ENCODE measurements at places on chromosomes 2 and 18.

GRCh38 chr2:172556284-172557033 is 569 bp downstream of the PDK1 start:
- DNase-seq, result peak; percentile 58

DNA sequence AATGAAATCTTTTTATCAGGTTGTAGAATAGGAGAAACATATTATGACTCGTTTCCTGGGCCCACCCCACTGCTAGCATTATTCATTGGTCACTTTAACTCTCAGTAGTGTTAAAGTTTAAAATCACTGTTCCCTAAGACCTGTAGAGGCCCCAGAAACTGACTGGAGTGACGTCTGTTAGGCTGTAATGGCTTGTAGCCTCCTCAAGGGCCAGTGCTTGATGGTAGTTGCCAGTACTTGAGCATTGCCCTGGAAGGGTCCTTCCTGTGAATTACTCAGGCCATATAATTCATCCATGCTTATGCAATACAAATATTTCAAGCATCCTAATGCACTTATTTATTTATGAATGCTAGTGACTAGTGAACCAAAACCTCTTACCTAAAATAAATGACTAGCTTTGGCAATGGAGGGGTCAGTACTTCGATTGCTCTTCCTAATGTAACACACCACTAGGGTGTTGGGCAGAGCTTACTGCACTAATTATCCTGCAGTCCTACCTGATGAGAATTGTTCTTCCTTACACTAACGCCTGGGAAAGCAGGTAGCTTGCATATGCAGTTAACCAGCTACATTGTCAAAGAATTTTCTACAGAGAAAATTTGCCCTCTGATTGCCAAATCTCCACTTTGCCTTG is 31.2 kb downstream of the ARHGAP25 start:
- DNase-seq, result no peak

- DNase-seq, result no peak
Measured at GRCh38 chr2:200733713-200734198, 78.0 kb upstream of the BZW1 start.

GRCh38 chr18:43514747-43515146 is 237.5 kb upstream of the SYT4 start:
- no peak for DNase-seq

DNA sequence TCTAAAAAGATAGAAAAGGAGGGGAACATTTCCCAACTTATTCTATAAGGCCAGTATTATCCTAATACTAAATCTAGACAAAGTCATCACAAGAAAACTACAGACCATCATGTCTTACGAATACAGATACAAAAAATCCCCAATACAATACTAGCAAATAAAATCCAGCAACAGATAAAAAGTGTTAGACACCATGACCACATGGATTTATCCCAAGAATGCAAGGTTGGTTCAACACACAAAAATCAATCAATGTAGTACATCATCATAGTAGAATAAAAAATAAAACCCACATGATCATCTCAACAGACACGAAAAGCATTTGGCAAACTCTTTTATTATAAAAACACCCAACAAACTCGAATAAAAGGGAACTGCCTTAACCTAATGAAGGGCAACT is 18.5 kb downstream of the SLC66A2 start:
- no peak for DNase-seq

DNA sequence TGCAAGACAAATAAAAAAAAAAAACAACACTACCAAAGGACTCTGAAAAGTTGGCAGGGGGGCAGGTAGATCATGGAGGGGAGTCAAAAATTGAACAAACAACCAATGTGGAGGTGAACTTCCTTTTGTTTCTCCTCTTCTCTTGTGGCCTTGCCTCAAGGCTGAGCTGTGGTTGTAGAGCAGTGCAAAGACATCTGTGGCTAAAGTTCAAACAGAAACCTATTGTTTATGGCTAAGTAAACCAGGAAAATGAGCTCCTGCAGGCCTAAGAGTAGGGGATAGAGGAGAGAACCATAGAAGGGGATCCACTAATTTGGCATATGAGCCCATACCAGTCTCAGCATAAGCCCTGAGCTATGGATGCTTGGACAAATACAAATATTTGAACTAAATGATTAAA is 40.2 kb upstream of the EGR4 start:
- no peak for DNase-seq

DNA sequence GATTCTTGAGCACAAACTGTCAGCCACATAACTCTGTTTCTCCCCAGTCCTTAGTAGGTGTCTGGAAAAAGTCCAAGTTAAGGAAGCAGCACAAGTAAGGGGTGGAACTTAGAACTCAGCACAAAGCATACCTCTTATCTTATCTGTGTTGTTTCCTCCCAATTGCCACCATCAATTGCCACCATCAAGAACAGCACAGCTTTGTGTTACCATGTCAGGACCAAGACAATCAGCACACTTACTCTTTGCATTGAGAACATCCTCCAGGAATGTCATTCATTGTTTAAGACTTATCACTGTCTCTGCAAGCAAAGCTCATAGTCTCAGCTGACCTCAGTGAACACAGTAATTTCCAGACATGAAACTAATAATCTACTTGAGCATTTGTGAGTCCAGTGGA is 212.7 kb upstream of the FSHR start:
- no peak for DNase-seq

DNA sequence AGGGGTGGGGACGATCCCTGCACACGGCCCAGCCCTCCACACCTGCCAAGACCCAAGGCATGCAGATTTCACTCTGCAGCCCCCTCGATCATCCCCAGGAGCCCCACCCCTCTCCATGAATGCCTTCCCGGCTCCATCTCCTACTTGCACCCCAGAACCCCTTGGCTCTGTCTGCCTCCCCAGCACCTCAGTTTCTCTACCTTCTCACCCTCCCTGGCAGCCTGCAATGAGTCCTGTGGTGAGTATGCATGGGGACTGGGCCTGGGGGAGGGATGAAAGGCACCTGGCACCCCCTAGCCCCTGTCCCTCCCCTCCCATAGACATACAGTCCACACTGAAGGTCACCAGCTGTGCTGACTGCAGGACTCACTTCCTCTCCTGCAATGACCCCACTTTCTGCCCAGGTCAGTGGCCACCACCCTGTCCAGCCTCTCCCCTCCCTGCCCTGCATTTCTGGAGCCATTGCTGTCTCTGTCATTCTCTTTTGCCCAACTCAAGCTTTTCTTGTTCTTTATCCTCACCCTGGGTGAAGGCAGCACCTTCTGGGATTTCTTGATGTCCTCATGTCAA is 1.0 kb downstream of the TEX51 start:
- no peak for DNase-seq

DNA sequence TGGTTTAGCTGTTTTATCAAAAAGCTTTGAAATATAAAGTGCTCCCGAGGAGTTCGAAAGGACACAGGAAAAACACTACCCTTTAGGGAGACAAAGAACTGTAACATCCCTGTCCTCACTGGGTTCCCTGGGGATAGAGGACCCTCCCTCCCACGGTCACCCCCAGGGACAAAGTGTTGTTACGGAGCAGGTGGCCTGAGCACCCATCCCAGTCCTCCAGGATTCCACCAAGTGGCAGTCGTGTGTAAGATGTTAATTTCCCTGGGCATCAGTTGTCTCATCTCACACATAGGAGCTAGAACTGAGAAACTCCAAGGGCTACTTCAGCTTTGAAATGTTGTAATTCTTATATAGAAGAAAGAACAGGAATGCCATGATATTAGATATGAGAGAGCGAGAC is 137.7 kb downstream of the ALK start:
- DNase-seq, result no peak

GRCh38 chr2:237044281-237044680 is 41.4 kb upstream of the COPS8 start:
- no peak for DNase-seq

DNA sequence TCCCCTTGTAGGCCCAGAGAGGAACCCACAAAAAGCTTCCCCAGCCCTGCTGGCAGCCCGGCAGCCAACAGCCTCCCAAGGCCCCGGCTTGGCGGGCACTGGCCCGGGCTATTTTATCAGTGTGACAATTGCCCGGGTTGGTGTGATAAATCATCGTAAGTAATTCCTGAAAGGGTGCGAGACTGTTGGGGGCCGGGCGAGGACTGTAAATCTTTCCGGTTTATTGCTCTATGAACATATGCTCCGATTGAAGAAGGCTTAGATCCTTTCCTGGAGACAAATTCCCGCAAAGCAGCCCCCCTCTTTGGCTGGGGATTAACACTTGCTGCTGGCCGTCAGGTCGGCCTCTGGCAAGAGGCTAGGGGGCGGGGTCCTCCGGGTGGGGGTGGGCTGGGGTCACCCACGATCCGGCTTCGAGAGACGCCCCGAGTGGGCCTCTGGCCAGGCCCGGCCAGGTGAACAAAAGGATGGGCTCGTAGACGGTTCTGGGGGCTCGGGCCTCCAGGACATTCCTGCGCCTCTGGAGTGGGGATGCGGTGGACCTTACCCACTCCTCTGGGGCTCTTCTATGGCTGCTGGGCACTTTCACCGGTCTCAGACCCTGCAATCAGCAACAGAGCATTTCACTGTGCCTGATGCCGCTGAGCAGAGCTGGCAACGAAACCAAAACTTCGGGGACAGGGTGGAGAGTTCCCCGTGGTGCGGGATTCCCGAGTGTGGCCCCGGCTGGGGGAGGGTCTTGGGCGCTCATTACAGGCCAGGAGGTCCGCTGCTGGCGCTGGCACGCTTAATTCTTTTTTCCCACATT is 2.0 kb downstream of the HOXD3 start:
- no peak for DNase-seq

GRCh38 chr18:41744421-41745030 is 210.5 kb upstream of the PIK3C3 start:
- no peak for DNase-seq

GRCh38 chr2:138364554-138365162 is 136.9 kb upstream of the SPOPL start:
- DNase-seq, result no peak

DNA sequence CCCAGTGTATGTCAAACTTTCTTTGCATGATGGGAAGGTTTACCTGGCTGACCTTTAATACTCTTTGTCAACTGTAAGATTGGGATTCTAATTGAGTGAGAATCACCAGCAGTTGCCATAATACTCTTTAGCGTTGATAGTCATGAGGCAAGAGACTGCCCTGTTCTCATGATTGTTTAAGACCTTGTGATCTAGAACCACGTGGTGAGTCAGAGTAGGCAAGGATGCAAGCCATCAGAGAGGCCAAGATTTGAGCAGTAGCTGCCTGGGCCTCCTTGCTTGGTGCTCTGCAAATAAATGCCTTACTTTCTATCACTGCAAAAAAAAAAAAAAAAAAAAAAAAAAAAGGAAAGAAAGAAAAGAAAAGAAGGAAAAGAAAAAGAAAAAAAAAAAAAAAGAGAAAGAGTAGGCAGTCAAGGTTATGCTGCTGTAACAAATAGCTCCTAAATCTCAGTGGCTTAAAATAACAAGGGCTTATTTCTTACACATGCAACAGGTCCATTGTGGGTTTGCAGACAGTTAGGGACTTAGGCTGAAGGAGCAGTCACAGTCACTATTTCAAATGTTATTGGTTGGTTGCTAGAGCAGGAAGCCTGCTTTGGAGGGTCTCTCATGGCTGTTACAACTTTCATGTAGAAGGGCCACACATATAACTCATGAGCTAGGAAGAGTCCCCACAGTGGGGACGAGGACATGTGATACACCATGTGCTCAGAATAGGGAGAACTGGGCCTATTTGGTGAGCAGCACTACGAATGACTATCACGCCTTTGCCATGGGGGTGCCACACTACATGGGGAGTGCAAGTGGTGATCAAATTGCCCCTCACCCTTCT is 21.7 kb downstream of the IL1R2 start:
- DNase-seq, result no peak

GRCh38 chr18:40812981-40813515 is 1142.0 kb upstream of the PIK3C3 start:
- no peak for DNase-seq

DNA sequence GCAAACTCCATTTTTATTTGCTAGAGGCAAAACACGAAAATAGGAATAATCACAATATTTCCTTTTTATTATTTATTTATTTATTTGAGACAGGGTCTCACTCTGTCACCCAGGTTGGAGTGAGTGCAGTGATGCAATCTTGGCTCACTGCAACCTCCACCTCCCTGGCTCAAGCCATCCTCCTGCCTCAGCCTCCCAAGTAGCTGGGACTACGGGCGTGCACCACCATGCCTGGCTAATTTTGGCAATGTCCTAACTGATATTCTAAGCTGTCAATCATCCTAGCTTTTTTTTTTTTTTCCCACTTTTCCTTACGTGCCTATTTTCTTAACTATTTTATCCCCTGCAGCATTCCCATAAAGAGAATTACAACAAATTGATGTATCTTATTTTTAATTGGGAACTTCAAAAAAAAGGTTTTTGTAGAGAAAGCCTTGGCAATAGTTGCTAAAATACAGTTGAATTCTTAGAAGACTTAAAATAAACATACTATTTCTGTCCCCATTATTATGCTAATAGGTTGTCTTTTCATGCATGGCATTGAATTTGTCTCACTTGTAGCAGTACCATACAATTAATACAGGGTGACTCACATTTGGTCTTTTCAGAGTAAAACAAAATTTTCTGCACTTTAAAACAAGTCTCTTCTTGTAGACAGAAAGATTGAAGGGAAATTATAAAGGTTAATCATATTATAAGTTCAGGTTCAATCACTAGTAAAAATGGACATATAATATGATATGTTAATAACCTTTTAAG is 153.5 kb downstream of the SLC39A10 start:
- no peak for DNase-seq

GRCh38 chr18:39053571-39053970 is 1488.0 kb upstream of the CELF4 start:
- no peak for DNase-seq

DNA sequence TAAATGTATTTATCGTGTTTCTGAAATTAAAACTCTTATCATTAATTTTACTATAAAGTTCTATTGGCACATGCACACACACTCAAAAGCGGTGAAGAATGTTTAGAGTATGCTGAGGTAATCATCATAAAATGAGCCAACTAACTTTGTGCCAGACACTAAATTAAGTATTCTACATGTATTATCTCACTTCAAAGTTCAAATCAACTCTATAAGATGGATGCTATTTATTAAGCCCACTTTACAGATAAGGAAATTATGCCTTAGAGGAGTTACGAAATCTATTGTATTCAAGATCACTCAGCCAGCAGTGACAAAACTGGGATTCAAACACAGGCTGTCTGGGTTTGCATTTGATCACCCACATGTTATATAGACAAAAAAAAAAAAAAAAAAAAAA is 24.9 kb downstream of the OLA1 start:
- no peak for DNase-seq

GRCh38 chr2:62705859-62706720 is 577 bp downstream of the EHBP1 start:
- DNase-seq, result peak; percentile 26

GRCh38 chr2:109144271-109144670 is 15.3 kb downstream of the SH3RF3 start:
- DNase-seq, result no peak

GRCh38 chr2:222445227-222445626 is 20.9 kb downstream of the SGPP2 start:
- no peak for DNase-seq

Measured in stimulated activated CD4-positive, alpha-beta T cell treated with anti-CD3 and anti-CD28 coated beads, Interleukin-4, amount 100 ng/mL, for 4 hours (primary cell).